Spinal cord (tissue), 10 donors: ENCODE measurements at places on chromosomes 16 and 17. TPM values are rescaled to one million over a fixed set of nuclear protein-coding genes. Genes with fewer than 3 reads are reported as not detected.

The BORCS6 gene
- 3.7 TPM for total RNA-seq

The PRCD gene
- 4.0 TPM for total RNA-seq

DNA sequence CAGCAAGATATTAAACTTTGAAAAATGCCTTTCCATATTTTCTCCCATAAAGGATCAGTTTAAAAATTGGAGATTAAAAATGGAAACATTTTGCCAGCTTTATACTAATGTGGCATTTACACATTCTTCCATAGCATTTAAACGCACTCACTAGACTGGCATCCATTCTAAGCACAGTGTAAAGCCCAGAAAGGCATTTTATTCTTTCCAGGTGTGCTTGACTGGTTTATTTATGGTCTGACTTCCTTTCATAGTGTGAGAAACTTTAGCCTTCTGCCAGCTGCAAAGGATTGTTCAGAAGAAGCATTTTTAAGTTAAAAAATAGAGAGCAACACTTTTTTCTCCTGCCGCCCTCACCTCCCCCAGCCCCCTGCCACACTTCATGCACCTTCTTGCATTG is 271.7 kb upstream of the PSMD7 start:
- no peak for DNase-seq

DNA sequence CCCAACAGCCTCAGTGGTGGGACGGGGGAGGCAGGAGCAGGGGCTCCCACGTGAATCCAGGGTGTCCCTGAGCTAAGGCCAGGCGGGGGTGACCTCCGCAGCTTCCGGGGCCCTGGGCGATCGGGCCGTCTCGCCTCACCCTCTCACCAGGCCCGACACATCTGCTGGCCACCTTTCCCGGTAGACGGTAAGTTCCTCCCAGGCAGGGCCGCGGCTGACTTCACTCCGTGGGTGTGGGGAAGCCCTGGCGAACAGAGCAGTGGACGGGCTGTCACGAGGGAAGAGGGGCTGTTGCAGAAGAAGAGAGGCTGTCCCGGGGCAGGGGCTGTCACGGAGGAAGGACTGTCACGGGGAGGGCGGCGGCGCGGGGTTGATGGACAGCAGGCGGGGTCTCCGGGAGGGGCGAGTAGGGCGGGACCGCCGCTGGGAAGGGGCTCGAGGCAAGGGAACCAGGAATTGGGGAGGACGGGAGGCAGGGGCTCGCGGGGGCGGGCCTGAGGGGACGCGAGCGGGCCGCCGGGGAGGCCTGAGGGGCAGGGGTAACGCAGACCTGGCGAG is 498 bp downstream of the PKMYT1 start:
- DNase-seq: no peak

- DNase-seq: no peak
These were observed 87.8 kb upstream of the CDH5 start for GRCh38 chr16:66278604-66279262.

- no peak for DNase-seq
These were observed 80.4 kb downstream of the EFCAB5 start for GRCh38 chr17:30021708-30022317.

DNA sequence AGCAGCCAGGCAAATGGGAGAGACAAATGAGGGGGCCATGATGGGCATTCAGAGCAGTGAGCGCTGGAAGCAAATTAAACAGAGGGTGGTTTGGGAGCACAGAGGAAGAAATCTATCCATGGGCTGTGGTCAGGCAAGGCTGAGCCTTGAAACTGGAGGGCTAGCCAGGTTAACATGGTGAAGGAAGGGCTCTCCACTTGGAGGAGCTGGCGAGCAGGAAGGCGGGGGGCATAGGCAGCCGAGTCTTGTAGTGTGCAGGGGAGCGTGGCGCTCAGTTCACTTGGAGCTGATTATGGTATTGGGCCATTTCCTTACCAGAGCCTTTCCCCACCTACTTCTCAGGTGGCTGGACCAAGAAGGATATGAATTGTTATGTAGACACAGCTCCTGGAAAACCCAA is 189.7 kb downstream of the SNX29 start:
- no peak for DNase-seq

The MYADML2 gene
- 0.44 TPM for total RNA-seq

DNA sequence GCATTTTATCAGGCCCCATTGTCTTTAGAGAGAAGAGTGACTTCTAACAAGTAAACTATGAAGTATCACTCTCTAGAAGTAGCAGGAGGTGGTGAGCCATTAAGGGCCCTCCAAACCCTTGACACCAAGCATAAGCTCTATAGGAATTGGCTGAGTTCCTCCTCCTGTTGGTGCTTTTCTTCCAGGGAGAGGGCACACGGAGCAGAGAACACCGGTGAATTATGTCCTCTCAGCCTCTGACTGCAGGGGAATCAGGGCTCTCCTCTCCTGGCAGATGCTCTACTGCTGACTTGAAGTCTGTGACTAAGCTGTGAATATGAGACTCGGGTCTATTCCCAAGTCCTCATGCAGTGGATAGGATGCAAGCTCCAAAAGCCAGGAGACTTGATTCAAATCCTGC is 32.3 kb downstream of the CHD9 start:
- peak; percentile 46 for DNase-seq

DNA sequence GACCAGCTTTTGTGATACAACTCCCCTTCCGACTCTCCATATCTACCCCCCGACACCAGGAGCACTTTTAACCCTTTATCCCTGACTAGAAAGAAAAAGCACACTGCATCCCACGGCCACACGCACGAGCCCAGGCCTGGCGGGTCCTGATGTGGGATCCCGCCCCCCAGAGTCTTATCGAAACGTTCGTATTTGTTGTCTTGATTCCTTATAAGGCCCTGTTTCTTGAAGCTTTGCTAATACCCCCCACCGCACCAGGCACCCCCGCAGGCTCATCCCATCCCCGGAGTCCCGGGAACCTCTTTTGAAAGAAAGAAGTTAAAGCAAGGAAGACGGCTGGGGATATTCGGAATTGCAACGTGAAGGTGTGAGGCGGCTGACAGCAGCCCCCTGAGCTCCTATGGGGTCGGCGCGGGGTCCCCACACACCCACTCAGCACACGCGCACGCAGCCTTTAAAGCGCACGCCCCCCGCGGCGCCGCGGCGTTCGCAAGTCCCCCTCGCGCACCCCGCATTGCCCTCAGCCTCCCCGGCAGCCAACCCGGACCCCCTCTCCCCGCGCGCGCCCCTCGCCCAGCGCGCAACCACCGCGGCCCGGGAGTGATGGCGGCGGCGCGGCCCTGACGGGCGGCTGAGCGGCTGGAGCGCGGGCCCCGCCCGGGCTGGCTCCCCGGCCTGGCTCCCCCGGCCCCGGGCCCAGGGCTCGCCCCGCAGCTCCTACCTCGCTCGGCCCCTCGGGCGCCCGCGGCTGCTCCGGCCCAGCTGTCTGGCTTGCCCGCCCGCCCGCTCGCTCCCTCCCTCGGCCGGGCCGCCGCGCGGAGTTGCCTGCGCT is 448 bp downstream of the STAT5B start:
- no peak for DNase-seq

GRCh38 chr16:12079412-12079965 is 103.0 kb downstream of the SNX29 start:
- no peak for DNase-seq

The MYOCD gene
- total RNA-seq: 0.94 TPM

- no peak for DNase-seq
These were observed 575.2 kb upstream of the CDH11 start for GRCh38 chr16:65697065-65697464.

DNA sequence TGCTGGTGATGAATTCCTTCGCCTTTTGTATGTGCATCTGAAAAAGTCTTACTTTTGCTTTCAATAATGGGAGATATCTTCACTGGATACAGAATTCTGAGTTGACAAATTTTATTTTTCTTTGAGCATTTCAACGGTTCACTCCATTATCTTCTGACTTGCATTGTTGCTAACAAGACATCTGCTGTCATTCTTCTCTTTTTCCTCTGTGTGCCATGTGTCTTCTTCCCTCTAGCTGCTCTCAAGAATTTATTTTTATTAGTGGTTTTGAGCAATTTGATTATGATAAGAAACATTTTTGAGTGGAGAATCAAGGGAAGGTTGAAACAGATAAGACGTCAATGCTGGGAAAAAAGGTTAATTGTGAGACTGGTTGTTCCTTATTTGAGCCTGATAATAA is 471.8 kb downstream of the CDH13 start:
- DNase-seq: no peak

The GAST gene
- not detected for total RNA-seq

GRCh38 chr16:88926374-88926990 is 50.5 kb downstream of the CBFA2T3 start:
- DNase-seq: no peak

GRCh38 chr16:48479329-48479728 is 94.1 kb upstream of the SIAH1 start:
- no peak for DNase-seq

The CMTR2 gene
- 30.0 TPM for total RNA-seq

GRCh38 chr17:37359682-37360188 is 16.1 kb upstream of the C17orf78 start:
- no peak for DNase-seq

The UNK gene
- total RNA-seq: 33.9 TPM
